ENCODE measurements at places on chromosomes 4 and X. TPM values are rescaled to one million over a fixed set of nuclear protein-coding genes. Genes with fewer than 3 reads are reported as not detected.
A peak's percentile ranks its signal among the peaks of the same experiment; 100 is the strongest.

GRCh38 chr4:22546299-22546698 is 30.4 kb upstream of the ADGRA3 start:
- no peaks in the 10 kb centered on the region for H3K36me3 ChIP-seq
- no peak for DNase-seq
- H3K4me1 ChIP-seq, result no peaks in the 10 kb centered on the region
- no peaks in the 10 kb centered on the region for H3K27me3 ChIP-seq

GRCh38 chr4:182875453-182876405 is 41.5 kb downstream of the DCTD start:
- no peaks in the 10 kb centered on the region for H3K27me3 ChIP-seq
- peaks cover 10% of the 10 kb centered on the region for H3K36me3 ChIP-seq
- H3K27ac ChIP-seq, result no peak overlapping the region
- H3K4me3 ChIP-seq, result no peak overlapping the region

Gene ACE2
- total RNA-seq, result 1.6 TPM

Gene SLIT2
- total RNA-seq, result 47.4 TPM

- H3K36me3 ChIP-seq, result no peaks in the 10 kb centered on the region
- H3K27me3 ChIP-seq, result no peaks in the 10 kb centered on the region
- peak; percentile 25 for DNase-seq
- H3K4me3 ChIP-seq, result no peak overlapping the region
- H3K27ac ChIP-seq, result no peak overlapping the region
Measured at GRCh38 chr4:42282081-42282901, 115.0 kb upstream of the SHISA3 start.

GRCh38 chr4:55336138-55337034 is 9.7 kb upstream of the SRD5A3 start:
- H3K4me3 ChIP-seq, result no peak overlapping the region
- H3K4me1 ChIP-seq, result peaks cover 5% of the 10 kb centered on the region
- no peaks in the 10 kb centered on the region for H3K36me3 ChIP-seq
- DNase-seq, result no peak
- no peaks in the 10 kb centered on the region for H3K27me3 ChIP-seq

DNA sequence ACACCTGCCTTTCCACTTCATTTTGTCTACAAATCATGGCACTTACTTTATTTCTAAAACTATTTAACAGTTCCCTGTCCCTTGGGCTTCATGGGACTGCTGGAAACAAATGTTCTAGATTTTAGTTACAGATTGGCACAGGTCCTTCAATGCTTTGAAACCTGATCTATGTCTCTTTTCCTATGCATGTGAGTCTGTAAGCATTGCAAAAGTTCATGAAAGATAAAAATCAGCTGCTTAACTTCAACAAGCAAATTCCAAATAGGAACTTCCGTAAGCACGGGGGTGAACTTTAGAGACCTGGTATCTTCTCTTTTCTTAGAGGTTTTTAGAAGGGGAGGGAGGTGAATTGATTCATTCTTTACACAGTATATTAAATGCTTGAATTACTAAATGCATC is 9.5 kb downstream of the LGI2 start:
- H3K4me3 ChIP-seq, result no peak overlapping the region
- DNase-seq, result no peak
- H3K4me1 ChIP-seq, result no peaks in the 10 kb centered on the region
- H3K36me3 ChIP-seq, result no peaks in the 10 kb centered on the region

All from upper lobe of left lung (tissue), 6 donors.